ENCODE measurements at places on chromosomes 3 and 15. TPM values are rescaled to one million over a fixed set of nuclear protein-coding genes. Genes with fewer than 3 reads are reported as not detected.

GPR149 gene
- total RNA-seq = not detected

ZBTB47 gene
- 43.7 TPM for total RNA-seq

KCNMB2 gene
- total RNA-seq = 0.56 TPM

KNG1 gene
- total RNA-seq = not detected

IFT57 gene
- total RNA-seq = 85.9 TPM

SCG5 gene
- 2.7 TPM for total RNA-seq

DNASE1L3 gene
- total RNA-seq = 16.5 TPM

PLCB2 gene
- total RNA-seq = 3.1 TPM

GPR176 gene
- total RNA-seq = 6.6 TPM

OXTR gene
- total RNA-seq = 0.49 TPM
